ENCODE measurements at places on chromosomes 2 and 18.
A peak's percentile ranks its signal among the peaks of the same experiment; 100 is the strongest.

DNA sequence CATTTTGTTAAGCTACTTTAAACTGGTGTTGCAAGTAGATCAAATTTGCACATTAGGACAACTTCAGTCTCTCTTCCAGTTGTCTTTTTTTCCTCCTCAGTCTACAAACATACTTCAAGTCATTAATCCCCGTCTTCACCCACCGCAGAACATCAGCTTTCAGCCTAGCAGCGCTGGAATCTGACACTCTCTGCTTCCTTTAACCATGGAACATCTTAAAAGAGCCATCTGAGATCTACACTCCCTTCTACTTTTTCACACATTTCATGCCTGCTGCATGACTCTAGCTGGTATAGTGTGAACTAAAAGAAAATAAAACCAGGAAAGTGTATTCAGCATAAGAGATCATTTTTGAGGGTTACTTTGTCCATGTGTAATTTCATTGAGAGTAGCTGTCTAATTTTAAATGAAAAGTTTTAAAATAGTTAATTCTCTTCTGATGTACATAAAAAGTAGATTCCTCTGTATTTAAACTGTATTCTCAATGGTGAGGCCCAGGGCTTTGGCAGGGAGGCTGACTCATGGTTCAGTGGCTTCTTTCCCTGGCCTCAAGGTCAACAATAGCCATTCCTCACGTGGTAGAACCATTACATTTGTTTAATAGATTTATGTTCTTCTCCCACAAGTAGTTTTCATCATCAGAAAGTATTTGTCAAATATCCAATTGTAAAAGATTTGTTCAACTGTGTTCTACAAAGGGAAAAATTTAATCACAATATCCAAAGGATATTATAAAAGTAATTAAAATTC lies 16.5 kb downstream of the SGPP2 start:
- DNase-seq: no peak

DNA sequence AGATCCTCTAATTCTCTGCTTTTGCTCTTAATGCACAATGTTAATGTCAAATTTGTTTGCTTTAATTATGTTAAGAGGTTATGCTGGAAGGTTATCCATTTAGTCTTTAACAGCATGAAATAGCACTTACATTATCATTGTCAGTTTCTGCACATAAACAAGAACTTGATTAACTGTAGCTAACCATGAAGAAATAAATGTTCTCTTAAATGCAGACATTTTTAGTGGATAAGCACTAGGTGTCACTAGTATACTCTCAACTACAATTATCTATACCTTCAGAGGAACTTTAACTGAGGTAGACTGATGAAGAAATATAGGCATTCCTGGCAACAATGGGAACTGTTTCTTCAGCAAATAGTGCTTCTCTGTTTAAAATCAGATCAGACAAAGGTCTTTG lies 178.8 kb upstream of the CHST9 start:
- DNase-seq: no peak

- no peak for DNase-seq
These were observed 2.4 kb downstream of the BOK start for GRCh38 chr2:241560883-241561474.

DNA sequence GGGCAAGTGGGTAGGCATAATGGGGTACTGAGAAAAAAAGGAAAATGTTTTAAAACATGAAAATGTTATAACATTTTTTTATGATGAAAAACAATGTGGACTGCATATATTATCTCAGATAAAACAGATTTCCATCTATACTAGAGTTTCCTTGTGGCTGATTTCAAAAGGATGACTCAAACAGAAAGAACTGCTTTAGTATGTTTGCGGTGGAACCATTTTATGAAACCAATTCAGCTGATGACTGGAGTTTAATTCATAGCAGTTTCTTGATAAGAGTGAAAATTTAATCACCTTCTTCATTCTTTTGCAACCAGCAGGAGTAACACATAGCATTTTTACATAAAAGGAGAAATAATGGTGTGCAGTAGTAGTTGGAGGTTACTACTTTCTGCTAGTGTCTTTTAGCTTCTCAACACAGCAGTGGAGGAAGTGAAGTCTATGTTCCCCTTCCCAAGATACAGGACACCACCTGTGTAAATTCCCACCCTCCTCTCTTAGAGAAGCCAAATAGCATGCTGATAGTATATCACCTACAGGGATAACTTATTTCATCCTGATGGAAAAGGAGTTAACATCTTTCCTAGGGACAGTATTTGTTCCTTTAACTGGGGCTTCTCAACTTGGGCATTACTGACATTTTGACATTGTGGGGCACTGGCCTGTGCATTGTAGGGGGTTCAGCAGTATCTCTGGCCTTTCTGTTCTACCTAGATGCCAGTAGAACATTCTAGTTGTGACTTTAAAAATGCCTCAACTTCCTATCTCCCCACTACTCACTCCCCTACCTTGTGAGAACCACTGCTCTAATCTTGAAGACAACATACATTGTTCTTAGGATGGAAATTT lies 29.9 kb downstream of the PELI1 start:
- no peak for DNase-seq

- no peak for DNase-seq
These were observed 2.1 kb downstream of the MSGN1 start for GRCh38 chr2:17818235-17818815.

GRCh38 chr2:133658020-133658903 lies 90.0 kb upstream of the NCKAP5 start:
- no peak for DNase-seq

DNA sequence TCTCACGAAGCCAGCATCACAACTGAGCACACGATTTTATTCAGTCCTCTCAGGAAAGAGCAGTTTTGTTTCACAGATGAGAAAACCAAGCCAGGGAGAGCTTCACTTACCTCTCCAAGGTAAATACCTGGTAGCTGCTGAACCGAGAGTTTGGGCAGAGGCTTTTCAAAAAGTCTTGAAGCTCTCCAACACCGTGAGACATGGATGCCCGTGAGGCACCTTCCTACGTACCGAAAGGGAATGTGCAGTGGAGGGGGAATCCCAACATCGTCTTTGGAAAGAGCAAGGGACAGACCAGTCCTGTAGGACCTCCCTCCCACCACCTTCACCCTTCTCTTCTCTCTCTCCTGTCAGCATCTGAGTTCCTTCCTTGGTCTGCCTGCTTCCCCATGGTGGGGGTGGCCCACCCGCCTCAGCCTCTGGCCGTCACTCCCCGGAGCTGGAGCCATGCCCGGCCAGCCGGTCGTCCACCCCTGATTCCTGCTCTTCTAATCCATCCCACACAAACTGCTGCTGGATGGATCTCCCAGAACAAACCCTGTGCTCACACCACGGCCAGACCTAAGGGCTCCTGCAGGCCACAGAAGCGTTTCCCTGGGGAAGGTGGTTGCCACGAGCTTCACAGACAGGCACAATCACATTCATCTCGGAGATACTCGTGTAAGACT lies 97.3 kb upstream of the SNTG2 start:
- DNase-seq: no peak

DNA sequence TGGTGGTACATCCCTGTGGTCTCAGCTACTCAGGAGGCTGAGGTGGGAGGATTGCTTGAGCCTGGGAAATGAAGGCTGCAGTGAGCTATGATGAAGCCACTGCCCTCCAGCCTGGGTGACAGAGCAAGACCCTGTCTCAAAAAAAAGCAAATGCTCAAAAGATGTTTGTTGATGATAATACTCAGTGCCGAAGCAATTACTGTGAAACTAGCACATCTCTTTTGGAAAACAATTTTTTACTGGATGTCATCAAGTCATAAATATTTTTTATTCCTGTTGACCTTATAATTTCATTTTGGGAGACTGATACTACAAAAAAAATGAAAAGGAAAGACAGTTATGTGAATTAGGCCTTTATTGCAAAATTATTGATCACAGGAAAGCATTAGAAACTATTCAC lies 34.5 kb upstream of the FHOD3 start:
- no peak for DNase-seq

DNA sequence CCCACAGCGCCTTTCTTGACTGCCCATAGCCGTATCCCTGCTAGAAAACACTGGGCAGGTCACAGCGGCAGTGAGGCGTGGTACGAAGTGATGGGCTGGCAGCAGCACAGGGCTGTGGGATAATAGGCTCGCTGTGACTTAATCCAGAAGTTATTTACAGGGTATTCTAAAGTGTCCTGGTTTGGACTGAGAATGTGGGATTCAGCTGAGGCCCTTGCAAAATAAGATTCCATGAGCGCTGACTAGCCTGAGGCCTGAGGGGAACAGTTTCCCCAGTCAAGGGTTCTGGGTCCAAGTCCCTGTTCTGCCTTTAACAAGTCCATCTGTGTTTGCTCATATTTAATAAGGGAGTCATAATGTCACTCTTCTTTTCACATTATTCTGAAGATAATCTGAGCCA lies 34.6 kb downstream of the SETBP1 start:
- no peak for DNase-seq

DNA sequence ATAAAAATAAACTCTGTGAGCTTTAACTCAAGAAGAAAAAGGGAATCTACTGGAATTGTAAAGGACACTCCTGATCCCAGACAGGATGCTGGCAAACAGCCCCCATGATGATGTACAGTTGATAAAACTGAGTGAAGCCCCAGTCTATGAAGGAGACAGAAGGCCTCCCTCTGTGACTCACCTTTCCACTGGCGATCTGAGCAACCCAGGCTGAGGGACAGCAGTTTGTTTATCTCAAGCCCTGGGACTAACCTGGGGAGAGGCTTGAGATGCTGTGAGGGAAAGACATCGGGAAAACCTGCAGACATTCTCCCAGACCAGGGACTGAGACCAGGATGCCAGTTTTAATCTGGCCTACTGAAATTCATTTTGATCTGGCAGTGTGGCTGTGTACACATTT lies 104.5 kb upstream of the CDH2 start:
- no peak for DNase-seq

- no peak for DNase-seq
These were observed 84.7 kb upstream of the NEDD4L start for GRCh38 chr18:57959278-57959677.

GRCh38 chr2:196407675-196408264 lies 231.7 kb upstream of the CCDC150 start:
- no peak for DNase-seq

DNA sequence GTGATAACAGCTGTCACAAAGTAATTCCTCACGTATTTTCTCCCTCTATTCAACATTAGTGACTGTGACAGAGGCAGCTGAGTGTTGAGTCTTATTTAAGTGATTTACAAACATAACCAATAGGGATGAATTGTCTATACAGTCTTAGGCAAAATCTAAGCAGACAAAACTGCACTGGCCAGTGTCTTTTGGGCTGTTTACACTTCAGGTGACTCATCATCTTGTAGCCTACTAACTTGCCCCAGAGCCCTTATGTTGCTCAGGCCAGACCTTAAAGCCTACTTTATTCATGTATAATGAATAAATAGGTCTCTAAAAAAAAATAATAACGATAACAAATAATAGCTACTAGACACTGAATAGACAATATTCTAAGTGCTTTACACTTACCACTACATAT lies 17.2 kb downstream of the THOC1 start:
- DNase-seq: no peak

- DNase-seq: peak; percentile 37
These were observed 16.8 kb upstream of the TMEM131 start for GRCh38 chr2:98012561-98012991.

- DNase-seq: no peak
These were observed 22.2 kb upstream of the DNAH6 start for GRCh38 chr2:84494070-84494469.
